ENCODE measurements at places on chromosomes 7 and 10.

GRCh38 chr10:3955955-3956617 lies 171.1 kb upstream of the KLF6 start:
- DNase-seq = peak; percentile 14

GRCh38 chr7:1274876-1275375 lies 42.3 kb downstream of the UNCX start:
- no peak for DNase-seq

DNA sequence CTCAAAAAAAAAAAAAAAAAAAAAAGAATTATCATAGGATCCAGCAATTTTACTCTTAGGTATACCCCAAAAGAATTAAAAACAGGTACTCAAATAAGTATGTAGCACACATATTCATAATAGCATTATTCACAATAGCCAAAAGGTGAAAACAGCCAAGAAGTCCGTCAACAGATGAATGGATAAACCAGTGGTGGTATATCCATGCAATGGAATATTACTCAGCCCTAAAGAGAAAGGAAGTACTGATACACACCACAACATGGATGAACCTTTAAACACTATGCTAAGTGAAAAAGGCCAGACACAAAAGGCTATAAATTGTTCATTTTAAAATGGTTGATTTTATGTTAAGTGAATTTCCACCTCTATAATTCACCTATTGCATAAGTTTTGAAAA lies 804.8 kb upstream of the AUTS2 start:
- DNase-seq = no peak

- no peak for DNase-seq
Measured at GRCh38 chr7:111980725-111981124, 225.5 kb downstream of the DOCK4 start.

- DNase-seq = no peak
Measured at GRCh38 chr10:86392723-86393094, 26.1 kb upstream of the GRID1 start.

DNA sequence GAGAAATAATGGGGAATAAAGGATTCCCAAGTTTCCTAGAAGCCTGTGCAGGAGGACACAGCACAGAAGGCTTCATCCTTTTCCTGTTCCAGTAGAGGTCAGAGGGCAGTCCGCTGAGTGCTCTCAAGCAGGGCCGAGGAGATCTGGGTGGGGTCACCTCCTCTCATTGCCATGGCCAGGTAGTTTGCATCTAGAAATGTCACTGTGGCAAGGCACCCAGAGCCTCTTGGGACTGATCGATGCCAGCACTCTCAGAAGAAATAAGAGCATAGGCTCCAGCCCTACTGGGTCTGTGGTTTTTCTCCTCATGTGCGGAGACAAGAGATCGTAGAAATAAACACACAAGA lies 7.9 kb downstream of the NUB1 start:
- DNase-seq = no peak

DNA sequence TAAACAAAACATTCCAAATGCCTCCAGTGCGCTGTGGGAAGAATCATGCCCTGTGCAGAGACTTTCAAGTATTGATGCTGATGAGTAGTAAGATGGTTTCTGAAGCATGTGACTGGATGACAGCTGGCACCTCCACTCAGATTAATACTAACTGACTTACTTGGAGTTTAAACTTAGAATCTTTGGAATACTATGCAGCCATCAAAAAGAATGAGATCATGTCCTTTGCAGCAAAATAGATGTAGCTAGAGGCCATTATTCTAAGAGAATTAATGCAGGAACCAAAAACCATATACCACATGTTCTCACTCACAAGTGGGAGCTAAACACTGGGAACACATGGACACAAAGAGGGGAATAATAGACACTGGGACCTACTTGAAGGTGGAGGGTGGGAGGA lies 73.8 kb upstream of the CHCHD3 start:
- no peak for DNase-seq

- DNase-seq = peak; percentile 43
Measured at GRCh38 chr7:135672560-135673359, 10.4 kb downstream of the STMP1 start.

DNA sequence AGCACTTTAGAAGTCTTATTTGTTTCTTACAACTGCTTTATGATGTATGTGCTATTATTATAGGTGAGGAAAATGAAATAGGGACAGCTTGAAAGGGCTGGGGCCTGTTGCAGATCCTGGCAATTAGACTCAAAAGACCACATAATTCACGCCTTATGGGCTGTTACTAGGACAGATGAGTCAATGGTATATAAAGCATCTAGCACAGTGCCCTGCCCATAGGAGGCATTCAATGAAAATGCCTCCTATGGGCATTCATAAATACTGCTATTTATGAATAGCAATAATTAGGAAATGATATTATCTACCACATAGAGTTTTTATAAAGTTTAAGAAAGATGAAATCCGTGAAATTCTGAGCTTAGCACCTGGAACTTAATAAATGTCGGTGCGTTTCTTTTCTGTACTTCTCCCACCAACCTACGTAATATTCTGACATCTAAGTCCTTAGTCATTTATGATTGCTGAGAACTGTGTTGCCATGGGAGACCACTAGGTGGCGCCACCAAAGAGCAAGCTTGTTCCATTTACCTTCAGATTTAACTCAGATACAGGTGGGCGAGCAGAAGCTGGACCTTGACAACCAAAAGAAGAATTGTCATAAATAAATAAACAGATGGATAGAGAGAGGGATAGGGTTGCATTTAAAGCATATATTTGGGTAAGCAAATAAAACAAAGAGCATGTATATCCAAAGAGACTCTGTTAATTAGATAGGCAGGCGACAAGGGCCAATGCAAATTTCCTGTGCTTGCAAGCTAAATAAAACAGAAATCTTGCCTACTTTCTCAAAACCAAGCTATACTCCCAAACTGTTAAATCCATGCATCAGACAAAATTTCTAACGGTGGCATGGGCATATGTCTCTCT lies 699.9 kb downstream of the INHBA start:
- DNase-seq = no peak

GRCh38 chr7:19392246-19392645 lies 247.0 kb upstream of the FERD3L start:
- DNase-seq = no peak

- DNase-seq = no peak
Measured at GRCh38 chr10:59273445-59273844, 88.9 kb downstream of the FAM13C start.

GRCh38 chr10:3426190-3426845 lies 253.7 kb upstream of the PITRM1 start:
- DNase-seq = no peak

- DNase-seq = no peak
Measured at GRCh38 chr7:100147278-100147677, 1.4 kb upstream of the LAMTOR4 start.
